Activated CD8-positive, alpha-beta memory T cell treated with anti-CD3 and anti-CD28 coated beads for 36 hours (primary cell): ENCODE measurements at places on chromosomes 11 and 22. TPM values are rescaled to one million over a fixed set of nuclear protein-coding genes. Genes with fewer than 3 reads are reported as not detected.

PARVG gene
- 50.0 TPM for total RNA-seq

CYTH4 gene
- 16.4 TPM for total RNA-seq

NLRP6 gene
- total RNA-seq: 1.8 TPM

PNPLA2 gene
- 38.5 TPM for total RNA-seq

SLC22A6 gene
- not detected for total RNA-seq

OR56A5 gene
- not detected for total RNA-seq

KDM4D gene
- total RNA-seq: 0.95 TPM

MS4A15 gene
- not detected for total RNA-seq

MS4A8 gene
- total RNA-seq: not detected

MS4A6E gene
- total RNA-seq: not detected

XNDC1N gene
- total RNA-seq: 12.1 TPM

KRTAP5-11 gene
- total RNA-seq: not detected

ADAMTS15 gene
- not detected for total RNA-seq

ZP1 gene
- total RNA-seq: not detected

PISD gene
- 53.9 TPM for total RNA-seq

FUT4 gene
- total RNA-seq: 7.0 TPM

CCDC81 gene
- total RNA-seq: 0.13 TPM

C11orf87 gene
- not detected for total RNA-seq

MS4A14 gene
- total RNA-seq: not detected

MMP8 gene
- total RNA-seq: not detected

C11orf52 gene
- total RNA-seq: not detected

CASP1 gene
- total RNA-seq: 30.3 TPM

MUC5AC gene
- total RNA-seq: not detected

SRPRA gene
- 160 TPM for total RNA-seq
